Left ventricle myocardium inferior (tissue), 1 donor: ENCODE measurements at places on chromosomes 11 and 22. TPM values are rescaled to one million over a fixed set of nuclear protein-coding genes. Genes with fewer than 3 reads are reported as not detected.

DNA sequence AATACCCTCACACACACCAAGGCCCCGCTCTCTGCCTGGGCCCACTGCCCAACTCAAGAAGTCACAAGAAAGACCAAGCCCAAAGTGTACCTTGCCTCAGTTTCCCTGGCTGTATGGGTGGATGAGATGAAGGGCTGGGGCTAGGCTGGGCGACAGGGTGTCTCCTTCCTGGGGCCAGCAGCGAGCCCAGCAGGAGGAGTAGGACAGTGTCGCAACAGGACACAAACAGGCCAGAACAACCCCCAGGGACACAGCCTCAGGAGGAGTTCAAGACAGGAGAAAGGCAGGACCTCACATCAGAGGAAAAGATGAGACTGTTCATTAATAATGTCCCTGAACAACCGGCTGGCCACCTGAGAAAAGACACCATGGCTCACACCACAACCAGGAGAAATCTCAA lies 13.3 kb downstream of the CSNK1E start:
- H3K27me3 ChIP-seq: no peaks in the 10 kb centered on the region
- peaks cover 43% of the 10 kb centered on the region for H3K36me3 ChIP-seq
- no peak for DNase-seq
- peak overlapping the region; percentile 98 for H3K27ac ChIP-seq
- peak overlapping the region; percentile 20 for H3K4me3 ChIP-seq

The BACE1 gene
- 13.8 TPM for total RNA-seq

The SMTNL1 gene
- total RNA-seq: not detected

GRCh38 chr11:132312701-132313111 lies 942.3 kb downstream of the NTM start:
- no peak overlapping the region for H3K4me3 ChIP-seq
- peaks cover 2% of the 10 kb centered on the region for H3K27me3 ChIP-seq
- no peak overlapping the region for H3K27ac ChIP-seq
- no peak for DNase-seq
- peaks cover 6% of the 10 kb centered on the region for H3K4me1 ChIP-seq
- H3K36me3 ChIP-seq: no peaks in the 10 kb centered on the region

- no peak for DNase-seq
- no peaks in the 10 kb centered on the region for H3K27me3 ChIP-seq
- H3K4me3 ChIP-seq: no peak overlapping the region
- no peak overlapping the region for H3K27ac ChIP-seq
Observed at GRCh38 chr22:28949788-28950187, 66.4 kb downstream of the ZNRF3 start.

GRCh38 chr11:70595452-70595851 lies 197.1 kb downstream of the CTTN start:
- H3K27ac ChIP-seq: no peak overlapping the region
- H3K4me1 ChIP-seq: no peaks in the 10 kb centered on the region
- no peak for DNase-seq
- H3K4me3 ChIP-seq: no peak overlapping the region
- no peaks in the 10 kb centered on the region for H3K36me3 ChIP-seq

- no peaks in the 10 kb centered on the region for H3K4me1 ChIP-seq
- no peak overlapping the region for H3K27ac ChIP-seq
- H3K27me3 ChIP-seq: no peaks in the 10 kb centered on the region
- DNase-seq: peak; percentile 1
Observed at GRCh38 chr11:2747248-2748027, 47.6 kb upstream of the KCNQ1OT1 start.

The CREBZF gene
- total RNA-seq: 12.9 TPM
